ENCODE measurements at places on chromosomes 4 and X.

- DNase-seq, result no peak
Measured at GRCh38 chr4:1574601-1575417, 109.3 kb downstream of the FAM53A start.

GRCh38 chrX:69844636-69845035 lies 205.1 kb downstream of the AWAT2 start:
- DNase-seq, result no peak

- no peak for DNase-seq
Measured at GRCh38 chr4:7206385-7206784, 14.0 kb downstream of the SORCS2 start.

DNA sequence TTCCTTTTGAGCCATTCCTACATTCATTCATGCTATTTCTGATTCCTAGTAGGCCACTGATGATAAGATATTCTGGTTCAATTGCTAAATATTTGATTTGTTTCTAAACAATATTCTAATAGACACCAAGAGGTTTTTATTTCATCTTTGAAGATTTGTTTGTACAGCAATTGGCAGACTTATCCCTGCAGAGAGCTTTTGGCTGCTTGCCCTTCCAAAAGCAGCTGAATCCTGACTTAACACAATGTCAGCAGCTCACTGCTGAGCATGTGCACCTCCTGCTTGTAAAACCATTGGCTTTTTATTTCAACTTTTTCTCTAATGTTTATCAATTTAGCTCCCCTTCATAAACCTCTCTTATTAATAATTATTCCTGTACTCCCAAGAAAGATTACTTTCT lies 45.3 kb downstream of the MMRN1 start:
- no peak for DNase-seq

GRCh38 chr4:37510626-37511025 lies 175.6 kb downstream of the RELL1 start:
- DNase-seq, result no peak

DNA sequence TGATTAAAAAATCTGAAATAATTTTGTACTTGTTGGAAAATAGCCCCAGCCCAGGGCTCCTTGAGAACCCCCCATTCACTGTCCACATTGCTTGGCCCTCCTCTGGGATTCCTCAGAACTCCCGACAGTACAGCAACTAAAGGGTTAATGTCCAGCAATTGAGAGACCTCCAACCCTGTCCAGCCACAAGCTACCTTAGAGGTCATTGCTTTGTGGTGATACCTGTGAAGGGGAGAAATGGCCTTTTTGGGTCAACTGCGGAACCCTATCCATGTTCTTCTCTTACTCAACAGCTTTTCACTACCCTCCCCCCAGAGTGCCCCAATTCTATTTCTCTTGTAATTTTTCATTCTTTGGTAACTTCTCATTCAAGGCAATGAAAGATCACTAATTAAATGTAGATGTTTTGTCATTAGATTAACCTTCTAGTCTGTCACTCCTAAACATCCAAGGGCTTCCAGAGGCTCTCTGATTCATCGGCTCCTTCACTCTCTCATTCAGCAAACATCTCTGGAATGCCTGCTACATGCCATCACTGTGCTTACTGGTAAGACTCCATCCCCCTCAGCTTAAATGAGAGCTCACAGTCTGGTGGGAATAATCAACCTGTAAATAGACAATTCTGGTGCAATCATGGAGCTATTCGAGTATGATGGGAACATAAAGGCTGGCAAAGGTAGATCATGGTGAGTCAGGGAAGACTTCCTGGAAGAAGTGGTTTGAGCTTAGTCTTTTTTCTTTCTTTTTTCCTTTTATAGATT lies 241.4 kb upstream of the PGRMC2 start:
- DNase-seq, result no peak

DNA sequence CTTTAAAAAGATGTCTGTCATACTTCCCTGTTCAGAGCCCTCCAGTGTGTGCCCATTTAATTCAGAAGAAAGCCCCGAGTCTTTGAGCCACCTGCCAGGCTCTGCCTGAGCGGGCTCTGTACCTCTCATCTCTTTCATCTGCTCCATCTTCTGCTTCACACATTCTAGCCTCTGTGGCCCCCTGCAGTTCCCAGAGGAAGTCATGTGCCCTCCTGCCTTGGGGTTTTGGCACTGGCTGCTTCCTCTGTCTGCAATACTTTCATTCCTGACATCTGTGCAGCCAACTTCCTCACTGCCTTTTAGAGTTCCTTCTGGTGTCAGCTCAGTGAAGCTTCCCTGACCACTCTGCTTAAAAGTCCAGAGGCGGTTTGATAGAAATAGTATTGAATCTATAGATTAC lies 6.2 kb upstream of the STK32B start:
- DNase-seq, result no peak

DNA sequence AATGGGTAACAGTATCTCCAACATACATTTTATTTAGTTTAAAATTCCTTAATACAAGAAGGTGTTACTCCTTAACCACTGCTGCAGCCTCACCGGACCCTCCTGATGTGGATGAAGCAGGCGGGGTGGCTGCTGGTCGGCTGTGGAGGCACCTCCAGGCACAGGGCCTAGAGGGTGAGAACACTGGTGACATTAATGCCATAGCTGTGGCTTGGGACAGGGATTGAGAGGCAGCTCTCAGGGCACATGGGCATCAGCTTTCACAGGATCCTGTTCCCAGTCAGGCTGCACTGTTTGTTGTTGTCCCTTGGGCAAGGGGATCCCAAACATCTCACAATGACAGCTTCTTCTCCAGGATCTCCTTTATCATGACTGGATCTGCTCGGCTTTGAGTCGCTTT lies 90.0 kb downstream of the GATB start:
- DNase-seq, result no peak

DNA sequence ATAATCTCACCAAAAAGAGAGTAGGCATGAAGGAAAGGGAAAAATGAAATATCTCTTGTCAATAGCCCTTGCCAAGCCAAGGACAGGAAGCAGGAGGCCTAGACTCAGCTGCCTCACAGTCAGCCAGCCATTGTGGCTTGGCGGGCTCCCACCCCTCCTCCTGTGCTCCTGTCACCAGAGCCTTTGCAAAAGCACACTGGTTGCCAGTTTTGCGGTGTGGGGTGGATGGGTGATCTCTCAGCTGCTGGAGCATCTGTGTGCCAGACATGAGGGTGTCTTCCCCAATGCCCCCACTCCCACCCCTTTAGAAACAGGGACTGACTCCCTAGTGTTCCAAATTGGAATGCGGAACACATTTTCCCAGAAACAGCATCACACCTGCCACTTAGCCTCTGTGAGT lies 26.1 kb downstream of the ARHGEF6 start:
- no peak for DNase-seq

Data from activated naive CD4-positive, alpha-beta T cell treated with anti-CD3 and anti-CD28 coated beads, Interleukin-2, amount 50 U/mL, for 16 hours (primary cell).